ENCODE measurements at places on chromosomes 11 and 22.

DNA sequence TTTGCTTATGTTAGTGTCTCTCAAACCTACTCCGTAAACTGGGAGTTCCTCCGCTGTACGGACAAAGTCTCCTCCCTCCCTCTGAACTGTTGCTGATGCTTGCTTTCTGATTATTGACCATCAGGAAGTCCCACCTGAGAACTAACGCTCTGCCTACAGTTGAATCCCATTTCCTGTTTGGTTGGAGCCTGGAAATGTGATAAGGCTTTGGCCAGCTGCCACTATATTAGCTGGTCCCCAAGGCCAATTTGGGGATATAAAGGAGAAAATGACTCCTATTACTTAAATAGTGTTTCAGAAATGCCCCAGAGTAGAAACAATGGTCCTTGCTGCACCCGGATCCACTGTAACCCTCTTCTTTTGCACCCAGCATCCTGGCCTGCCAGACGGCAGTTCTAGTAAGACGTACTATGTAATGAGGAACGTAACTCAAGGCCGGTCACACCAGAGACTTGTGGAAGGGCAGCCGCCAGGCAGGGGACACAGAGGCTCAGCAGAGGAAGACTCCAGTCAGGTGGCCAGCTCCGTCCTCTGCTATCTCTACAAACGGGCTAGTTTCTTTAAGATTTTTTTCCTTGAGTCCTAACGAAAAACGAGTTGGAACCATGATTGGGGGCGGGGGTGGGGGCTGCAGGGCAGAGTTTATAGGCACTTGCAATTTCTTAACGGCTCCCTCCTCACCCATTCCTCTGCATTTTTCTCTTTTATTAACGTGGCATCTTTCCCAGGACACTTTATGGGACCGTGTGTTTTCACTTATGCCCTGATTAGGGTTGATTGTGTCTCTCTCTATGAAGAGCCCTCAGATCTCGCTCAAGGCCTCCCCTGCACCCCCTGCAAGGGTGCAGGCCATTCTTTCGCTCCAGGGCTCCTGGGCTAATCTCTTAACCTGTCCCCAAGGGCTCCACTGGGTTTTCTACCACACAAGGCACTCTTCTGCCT lies 72.8 kb upstream of the CDON start:
- no peak for DNase-seq

GRCh38 chr22:25729016-25729995 lies 12.7 kb upstream of the MYO18B start:
- no peak for DNase-seq

- DNase-seq, result no peak
Observed at GRCh38 chr11:65793625-65794400, 7.0 kb downstream of the OVOL1 start.

- no peak for DNase-seq
Observed at GRCh38 chr11:115051938-115052590, 373.7 kb downstream of the NXPE2 start.

DNA sequence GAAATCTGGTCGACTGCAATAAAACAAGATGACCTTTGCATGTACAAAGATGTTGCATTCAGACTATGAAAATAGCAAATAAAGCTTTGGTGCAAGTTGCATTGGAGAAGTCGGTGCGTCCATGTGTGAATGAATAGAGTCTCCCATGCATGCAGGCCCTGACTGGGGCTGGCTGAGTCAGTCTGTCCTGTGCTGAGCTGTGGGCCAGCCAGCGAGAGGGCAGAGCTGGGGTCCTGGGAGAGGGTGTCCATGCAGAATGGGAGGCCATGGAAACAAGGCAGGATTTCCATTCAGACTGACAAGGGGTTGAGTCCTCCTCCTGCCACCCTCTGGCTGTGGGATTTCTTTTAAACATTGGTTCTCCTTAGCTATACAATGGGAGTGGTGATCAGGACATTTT lies 2.3 kb upstream of the CRYBB3 start:
- DNase-seq, result no peak

DNA sequence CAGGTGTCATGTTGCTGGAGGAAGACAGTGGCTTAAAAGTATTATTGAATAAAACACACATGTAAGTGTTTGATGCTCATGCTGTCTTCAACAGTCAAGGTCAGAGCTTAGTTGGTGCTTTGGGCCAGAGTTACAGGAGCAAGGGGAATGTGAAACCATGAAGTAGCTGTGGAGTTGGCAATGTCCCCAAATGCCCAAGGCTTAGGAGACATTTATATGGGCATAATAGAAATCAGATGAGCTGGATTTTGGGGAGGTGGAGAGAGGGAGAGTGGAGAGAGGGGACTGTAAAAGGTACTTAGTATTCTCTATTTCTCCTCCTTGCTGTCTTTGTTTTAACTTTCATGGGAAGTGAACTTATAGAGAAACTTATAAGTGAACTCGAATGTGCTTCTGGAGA lies 407.8 kb downstream of the ETS1 start:
- DNase-seq, result no peak

All from Karpas-422 (cell line).